ENCODE measurements at places on chromosomes 5 and 9. TPM values are rescaled to one million over a fixed set of nuclear protein-coding genes. Genes with fewer than 3 reads are reported as not detected.

IFNK gene
- total RNA-seq: not detected

CCNO gene
- 1.6 TPM for total RNA-seq

CEL gene
- 4.9 TPM for total RNA-seq

DNA sequence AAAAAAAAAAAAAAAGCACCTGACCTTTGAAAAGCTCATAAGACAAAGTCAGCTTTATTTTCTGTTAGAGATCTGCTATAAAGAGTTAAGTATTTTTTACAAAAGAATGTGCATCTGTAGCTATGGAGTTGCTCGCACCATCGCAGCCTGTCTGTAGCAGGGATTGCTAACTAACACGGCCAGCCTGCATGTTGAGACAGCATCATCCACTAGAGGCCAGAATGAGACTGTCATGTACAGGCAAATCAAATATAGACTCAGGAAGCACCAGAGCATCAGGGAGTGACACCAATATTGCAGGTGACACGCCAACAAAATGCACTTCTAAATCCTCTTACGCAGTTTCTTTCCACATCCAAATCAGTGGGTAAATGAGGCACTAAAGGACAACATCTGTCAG is 136.3 kb upstream of the RASEF start:
- no peak for DNase-seq

DNA sequence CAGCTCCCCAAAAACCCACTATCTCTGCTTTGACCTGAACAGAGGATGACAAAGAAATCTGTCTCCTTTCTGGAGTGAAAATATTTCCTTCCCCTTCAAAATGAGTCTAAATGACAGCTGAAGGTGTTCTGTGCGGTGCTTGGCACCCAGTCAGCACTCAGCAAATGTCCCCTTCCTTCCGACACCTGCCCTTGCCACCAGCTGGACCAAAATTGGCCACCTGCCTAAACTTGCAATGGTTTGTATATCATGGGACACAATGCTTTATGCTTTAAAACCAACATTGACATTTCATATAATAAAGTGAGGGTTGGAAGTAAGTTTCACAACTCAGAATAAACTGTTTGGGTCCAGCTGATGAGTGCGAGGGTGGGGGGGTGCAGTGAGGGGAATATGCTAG is 7.5 kb upstream of the TTC1 start:
- DNase-seq: peak; percentile 13

DNA sequence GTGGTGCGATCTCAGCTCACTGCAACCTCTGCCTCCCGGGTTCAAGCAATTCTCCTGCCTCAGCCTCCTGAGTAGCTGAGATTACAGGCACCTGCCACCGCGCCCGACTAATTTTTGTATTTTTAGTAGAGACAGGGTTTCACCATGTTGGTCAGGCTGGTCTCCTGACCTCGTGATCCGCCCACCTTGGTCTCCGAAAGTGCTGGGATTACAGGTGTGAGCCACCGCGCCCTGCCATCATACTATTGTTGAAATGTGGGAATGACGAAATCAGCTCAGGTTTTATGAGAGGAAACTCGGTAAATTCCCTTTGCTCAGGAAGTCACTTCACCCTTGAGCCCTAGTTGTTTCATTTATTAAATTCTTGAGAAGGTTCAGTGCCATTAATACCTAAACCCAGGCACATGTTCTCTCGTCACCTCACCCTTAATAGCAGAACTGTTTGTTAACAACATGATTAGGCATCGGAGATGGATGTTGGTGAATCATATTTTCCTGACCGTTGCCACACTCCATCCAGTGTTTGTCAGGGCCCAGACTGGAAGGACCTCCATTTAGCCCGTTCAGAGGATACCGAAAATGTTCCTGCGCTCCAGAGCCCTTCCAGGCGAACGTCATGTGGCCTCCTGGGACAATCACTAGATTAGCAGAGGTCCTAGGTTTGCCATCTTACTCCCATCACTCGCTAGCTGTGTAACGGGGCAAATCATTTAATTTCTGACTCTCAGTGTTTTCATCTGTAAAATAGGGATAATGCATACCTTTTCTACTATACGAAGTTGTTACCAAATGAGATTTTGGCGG is 20.0 kb upstream of the CREBRF start:
- no peak for DNase-seq

DNA sequence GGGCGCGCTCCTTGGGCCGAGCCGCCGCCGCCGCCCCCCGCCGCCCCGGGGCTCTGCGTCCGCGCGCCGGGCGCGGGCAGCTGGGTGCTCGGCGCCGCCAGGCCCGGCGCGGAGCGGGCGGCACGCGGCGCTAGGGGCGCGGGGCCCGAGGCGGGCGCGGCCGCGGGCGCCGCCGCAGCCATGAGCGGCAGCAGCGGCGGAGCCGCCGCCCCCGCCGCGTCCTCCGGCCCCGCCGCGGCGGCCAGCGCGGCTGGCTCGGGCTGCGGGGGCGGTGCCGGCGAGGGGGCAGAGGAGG is 351 bp downstream of the TRIO start:
- no peak for DNase-seq

DNA sequence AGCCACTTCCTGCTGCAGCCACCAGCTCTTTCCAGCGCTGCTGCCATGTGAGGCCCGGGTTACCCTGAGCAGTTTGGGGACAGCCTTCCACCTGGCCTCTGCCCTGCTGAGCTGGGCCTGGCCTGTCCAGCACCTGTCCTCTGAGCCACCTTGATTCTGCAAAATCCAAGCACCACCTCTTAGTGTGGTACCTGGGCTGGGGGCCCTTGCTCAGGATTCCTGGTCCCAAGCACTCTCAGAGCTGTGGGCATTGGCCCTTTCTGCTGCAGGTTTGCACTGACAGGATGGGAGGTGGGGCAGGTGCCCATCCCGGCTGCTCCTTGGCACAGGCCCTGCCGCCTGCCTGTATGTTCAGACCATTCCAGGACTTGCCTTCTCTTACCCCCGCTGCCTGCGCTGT is 309.2 kb upstream of the IRX4 start:
- no peak for DNase-seq

DNA sequence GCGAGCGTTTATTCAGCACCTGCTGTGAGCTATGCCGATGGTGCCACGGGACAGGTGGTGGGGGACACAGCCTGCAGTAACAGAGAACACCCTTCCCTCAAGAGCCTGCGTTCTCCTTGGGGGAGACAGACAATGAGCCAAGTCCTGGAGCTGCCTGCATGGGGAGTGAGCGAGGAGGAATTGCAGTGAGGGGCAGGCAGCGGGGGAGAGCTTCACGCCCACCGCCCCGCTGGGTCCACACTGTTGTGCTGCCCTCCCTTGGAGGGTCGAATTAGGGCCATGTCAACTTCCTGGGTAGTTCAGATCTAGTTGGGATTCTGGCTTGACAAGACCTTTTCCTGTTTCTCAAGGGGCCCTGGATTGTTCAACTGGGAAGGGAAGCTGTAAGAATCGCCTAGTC is 55.5 kb upstream of the N4BP3 start:
- no peak for DNase-seq

DNA sequence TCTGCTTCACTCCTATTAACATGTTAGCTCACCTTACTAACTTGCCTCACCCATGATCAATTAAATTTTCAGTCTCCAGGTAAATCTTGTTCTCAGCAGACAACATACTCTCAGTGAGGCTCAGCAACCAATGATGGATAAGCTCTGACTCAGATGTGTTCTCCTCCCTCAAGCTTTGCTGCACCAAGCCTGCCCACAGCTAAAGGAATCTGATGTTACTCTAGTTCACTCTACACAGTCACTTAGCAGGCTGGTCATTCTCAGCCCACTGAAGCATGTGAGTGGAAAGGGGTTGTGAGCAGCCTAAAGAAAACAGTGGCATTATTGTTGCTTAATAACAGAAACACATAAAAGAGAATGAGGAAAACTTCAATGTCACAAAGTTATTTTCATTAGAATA is 37.3 kb upstream of the CTNND2 start:
- DNase-seq: no peak

DNA sequence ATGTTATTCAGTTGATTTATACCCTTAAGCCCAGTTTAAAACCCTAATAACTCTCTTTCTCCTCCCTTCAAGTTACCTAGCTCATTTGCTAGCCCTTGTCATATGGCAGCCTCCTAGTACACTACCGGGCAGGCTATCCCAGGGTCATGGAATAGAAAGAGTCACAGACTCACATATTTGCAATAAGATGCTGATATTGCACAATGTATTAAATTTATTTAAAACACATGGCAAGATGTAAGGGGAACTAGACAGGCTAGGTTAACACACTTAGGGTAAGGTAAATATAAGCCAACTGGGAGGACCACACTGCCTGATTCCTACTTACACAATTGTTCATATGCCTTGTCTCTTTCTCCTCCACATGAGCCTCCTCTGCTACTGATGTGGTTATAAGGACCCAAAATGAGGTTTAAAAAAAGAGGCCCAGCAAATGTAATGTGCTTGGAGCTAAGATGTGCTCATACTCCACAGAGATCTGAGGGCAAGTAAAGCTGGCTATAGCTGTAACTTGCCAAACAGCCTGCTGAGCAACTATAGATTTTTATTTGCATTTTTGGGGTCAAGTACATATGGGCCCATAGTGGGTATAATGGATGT is 130.0 kb downstream of the ENC1 start:
- DNase-seq: no peak

- no peak for DNase-seq
Observed at GRCh38 chr9:1804128-1804865, 210.8 kb upstream of the SMARCA2 start.

DNA sequence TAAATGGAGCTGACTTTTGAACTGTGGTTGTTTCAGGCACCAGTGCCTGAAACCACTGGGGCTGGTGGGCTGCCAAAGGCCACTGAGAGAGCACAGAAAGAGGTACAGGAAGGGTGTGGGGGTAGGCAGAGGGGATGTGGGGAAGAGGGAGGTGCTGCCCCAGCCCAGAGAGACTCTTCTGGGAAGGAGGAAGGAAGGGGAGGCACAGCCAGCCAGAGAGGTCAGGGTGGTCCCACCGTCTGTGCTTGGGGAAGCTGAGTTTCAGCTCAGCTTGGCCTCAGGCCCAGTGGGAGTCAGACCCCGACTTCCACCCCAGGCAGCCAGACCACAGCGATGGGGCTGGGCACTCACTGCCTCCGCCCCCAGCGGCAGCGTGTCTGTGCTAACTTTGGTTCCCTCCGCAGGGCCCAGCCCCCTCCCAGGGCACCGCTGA is 8.6 kb upstream of the PHYKPL start:
- no peak for DNase-seq

DNA sequence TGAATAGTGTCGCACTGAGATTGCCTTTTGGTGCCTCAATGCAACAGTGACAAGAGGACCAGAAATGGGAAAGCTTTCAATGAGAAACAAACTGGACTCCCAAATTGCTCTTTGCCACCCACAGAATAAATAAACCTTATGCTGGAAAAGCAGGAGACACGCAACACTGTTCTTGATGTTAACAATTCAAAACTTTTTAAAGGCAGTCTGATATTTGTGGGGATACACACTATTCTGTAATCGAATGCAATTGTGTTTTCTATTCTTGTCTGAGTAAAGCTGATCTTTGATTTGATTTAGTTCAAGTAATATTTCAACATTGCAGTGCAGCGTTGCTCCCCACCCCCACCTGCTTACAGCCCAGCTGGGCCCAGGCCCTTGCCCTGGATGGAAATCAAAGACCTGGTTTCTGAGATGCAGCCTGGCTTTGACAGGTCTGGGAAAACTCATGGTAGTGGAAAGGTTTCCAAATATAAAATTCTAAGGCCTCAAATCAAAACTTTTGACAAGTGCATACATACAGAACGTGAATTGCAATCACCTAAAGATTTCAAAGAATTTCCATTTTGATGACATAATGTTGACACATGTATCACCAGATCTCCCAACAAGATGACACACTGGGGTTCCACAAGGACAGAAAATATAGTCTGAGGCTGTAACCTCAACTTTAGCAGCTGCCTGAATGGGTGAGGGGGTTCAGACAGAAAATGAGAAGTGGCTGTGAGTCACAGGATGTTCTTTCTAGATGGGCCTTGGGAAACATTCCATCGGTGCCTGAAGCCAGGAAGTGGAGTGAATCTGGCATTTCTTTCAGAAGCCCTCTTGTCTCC is 55.1 kb downstream of the ABCA1 start:
- DNase-seq: no peak

- no peak for DNase-seq
Observed at GRCh38 chr9:132857616-132858342, 20.3 kb downstream of the AK8 start.

Measured in type B pancreatic cell (in vitro differentiated cells).